ENCODE measurements at places on chromosomes 3 and 15.

- DNase-seq, result no peak
These were observed 651 bp downstream of the PLCD1 start for GRCh38 chr3:38028621-38029361.

DNA sequence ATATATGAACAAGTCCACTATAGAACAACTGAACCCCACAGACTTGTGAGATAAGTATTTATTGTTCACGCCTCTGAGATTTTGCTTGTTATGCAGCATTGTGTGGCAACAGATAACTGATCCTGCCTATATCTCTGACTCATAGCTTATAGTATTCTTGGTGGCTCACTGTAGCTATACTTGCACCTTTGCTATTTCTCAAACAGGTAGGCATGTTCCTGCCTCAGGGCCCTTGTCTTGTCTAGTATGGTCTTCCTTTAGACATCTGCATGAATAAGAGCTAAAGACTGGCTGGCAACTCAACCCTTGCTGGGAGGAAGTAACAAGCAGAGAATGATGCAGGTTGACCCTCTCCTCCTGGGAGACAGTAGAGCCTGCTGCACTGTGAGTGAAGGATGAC, 256.1 kb downstream of the CHST2 start:
- DNase-seq, result no peak

DNA sequence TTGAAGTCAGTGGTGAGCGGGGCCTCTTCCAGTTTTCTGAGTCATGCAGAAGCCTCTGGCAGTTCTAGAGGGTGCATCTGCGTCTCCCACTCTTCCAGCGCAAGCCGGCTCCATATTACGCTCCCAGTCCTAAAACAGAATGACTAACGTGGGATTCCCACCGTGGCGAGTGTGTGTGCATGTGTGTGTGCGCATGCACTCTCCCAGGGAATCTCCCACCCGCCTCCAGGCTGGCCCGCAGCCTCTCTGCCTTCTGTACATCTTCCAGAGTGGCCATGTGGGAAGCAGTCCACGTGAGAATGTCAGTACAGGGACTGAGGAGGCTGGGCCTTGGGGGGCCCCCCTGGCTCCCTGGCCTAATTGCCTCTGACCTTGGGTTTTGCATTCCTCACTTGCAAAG, 87.7 kb downstream of the LSM3 start:
- DNase-seq, result no peak

DNA sequence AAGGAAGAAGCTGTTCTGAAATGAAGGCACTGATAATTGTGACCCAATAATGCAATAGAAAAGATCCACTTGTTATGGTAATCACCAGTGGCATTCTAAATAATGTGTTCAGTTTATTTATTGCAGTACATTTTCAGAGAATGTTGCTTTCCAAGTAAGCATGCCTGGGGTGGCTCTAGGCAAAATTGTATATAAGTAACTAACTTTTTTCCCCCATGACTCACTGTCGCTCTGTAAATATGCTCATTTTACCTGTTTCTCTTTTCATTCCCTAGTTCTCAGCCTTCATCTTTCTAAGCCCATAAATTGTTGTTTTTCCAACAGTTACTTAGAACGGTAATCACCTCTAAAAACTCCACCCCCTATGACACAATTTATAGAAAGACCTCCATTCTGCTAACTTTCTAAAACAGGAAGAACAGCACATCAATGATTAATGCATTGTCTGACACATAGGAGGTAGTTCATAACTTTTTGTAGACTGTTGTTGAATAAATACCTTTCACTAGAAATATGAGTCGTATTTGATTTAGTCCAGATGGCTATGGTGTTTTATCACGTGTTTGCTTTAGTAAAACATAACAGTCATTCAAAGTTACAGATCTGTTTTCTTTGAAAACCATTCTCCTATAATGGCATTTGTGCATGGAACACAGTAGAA, 143.1 kb downstream of the LSAMP start:
- no peak for DNase-seq

DNA sequence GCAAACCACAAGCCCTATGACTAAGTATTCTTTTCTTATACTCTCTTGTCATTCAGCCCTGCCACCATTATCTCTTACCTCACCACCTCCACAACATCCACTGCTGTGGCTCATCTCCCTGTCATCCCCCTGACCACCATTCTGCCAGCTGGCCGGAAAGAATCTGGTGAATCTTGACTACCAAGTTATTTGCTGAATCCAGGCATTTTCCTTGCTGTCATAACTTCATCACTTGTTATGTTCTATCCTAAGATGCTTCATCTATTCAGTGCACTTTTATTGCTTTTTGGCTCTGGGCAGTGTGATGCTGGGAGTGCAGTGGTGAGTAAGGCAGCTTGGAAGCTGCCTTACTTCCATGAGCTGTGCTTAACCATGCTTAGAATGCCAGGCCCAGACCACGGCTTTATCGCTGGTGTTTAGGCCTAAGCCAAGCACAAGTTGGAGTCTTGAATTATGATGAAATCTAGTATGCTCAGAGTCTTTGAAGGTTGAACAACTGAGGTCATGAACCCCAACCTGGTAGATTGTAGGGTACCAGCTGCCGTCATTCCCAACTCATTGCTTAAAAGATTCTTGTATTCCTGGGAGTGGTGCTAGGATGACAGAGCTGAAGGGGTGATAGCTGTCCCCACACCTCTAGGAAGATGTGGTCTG, 27.0 kb upstream of the APH1B start:
- DNase-seq, result no peak

- no peak for DNase-seq
These were observed 60.1 kb downstream of the MEIS2 start for GRCh38 chr15:37040072-37040742.

DNA sequence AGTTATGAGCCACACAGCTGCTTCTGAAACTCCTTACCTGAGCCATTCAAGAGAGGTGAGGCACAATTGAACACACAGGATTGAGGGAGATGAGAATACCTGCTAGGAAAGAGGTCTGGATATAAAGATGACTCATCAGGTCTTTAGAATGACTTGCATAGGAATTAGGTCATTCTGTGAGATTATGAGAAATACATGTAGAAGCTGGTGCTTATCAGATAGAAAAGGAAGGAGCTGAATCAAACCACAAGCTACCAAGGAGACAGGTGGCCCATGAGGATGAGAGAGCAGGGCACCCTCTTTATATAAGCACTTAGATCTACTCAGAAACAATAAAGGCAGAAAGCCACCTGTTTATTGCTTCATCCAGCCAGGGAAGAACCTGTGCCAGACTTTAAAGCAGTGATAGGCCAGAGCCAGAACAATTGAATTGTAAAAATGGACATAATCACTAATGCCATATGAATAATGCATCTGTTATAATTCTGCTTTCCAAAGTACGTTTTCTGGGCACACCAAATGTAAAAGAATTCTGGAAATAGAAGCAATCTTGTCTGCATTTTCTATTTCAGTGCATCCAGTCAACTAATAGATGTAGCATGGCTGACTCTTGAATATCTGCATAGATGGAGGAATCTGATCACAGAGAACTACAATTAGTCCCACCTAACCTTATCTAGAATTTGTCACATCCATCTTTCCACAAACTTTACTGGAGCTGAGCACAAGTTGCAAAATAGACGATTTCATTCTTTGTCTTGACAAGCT, 74.9 kb downstream of the PIK3R4 start:
- DNase-seq, result no peak

GRCh38 chr3:8110966-8111798, 390.4 kb upstream of the LMCD1 start:
- DNase-seq, result peak; percentile 33

DNA sequence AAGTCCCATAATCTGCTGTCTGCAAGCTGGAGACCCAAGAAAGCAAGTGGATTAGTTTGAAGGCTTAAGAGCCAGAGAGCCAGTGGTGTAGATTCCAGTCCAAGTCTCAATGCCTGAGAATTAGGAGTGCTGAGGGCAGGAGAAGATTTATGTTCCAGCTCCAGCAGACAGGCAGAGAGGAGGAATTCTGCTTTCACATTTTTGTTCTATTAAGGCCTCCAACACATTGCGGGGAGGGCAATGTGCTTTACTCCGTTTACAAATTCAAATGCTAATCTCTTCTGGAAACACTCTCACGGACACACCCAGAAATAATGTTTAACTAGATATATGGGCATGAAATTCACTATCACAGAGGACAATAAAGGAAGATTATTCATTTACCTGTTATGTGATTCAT, 54.0 kb downstream of the DPH6 start:
- no peak for DNase-seq

DNA sequence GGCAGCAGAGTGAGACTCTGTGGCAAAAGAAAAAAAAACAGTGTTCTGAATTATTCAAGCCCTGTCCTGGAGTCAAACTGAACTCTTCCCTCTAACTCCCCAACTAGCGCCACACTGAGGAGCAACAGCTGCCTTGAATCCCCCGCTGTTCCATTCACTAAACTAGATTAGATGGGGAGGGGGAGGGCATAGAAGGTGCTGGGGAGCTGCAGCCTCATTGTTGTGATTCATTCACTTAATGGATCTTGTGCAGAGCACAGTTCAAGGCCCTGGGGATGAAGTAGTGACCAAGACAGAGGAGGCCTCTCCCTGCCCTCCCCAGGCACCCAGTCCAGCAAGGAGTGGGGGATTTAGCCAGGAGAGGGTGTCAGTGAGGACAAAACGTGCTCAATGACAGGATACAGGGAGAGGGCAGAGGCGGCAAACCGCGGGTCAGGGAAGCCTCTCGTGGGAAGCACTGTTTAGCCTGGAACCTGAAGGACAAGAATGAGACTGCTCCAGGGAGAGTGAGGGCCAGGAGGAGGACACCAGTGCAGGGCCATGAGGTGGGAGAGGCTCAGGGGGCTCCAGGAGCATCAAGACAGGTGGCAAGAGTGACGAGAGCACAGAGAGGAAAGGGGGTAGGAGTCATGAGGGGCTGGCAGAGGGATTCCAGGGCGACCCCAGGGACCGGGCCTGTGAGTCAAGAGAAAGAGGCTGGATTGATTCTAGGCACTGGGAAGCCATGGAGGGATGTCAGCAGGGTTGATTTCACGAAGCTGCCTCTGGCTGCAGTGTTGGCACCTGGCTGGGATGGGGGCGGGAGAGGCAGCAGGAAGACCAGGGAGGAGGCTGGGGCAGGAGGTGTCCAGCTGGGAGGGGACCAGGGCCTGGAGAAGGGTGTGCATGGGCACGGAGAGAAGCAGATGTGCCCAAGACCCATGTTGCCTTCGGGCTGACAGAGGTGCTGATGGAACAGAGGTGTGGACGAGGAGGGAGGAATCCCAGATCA, 31.4 kb downstream of the ALS2CL start:
- DNase-seq, result no peak

DNA sequence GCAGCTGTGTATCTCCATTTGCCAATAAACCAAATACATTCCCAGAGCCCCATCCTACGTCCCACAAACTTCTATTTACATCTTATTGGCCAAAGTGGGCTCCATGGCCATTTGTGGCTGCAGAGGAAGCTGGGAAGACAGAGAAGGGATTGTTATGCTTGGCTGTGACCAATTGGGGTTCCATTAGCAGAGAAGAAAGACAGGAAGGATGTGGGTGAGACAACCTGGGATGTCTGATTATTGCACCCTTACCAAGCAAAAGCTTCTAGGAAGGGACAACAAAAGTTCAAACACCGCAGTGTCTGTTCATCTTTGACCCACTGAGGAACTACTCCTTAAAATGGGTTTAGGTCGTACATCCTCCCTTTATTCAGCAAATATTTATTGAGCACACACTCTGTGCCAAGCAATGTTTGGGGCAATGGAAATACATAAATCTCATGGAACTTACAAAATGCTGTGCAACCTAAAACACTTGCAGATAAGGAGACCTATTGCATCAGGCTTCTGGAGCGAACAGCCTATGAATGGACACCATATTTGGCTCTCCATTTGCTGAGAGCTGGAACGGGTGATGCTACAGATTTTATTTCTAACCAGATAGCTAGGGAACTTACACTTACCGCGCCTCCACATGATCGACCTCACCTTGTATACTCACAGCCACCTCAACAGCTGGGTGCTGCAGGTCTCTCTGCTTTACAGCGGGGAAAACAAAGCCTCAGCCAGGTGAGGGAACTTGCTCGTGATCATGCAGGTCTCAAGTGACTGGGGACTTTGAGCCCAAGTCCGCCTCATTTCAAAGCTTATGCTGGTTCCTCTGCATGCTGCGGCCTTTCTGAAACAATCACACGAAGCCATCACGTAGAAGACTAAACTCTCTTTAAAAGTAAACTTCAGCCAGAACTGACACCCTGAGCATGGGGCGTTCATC, 21.4 kb upstream of the NR2E3 start:
- no peak for DNase-seq

- DNase-seq, result no peak
These were observed 20.3 kb downstream of the CHP1 start for GRCh38 chr15:41251411-41251810.

DNA sequence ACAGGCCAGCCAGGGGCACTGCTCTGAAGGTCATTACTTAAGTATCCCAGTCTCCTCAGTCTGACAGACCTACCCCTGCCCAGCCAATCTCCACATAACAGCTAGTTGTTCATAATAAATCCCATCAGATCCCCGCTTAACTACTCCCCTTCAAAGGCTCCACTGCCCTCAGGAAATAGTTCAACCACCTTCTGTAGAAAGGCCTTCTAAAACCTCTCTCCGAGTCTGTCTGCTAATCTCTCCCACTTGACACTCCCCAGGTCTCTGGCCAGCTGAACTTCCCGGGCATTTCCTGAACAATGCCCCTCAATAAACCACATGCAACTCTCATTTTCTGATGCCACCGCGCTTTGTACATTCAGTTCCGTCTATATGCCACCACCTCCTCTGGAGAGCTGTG, 6.0 kb downstream of the PRC1 start:
- DNase-seq, result no peak

GRCh38 chr3:57556459-57557084, 498 bp downstream of the PDE12 start:
- no peak for DNase-seq

- DNase-seq, result no peak
These were observed 91.3 kb downstream of the DGKG start for GRCh38 chr3:186270701-186271100.

- DNase-seq, result peak; percentile 23
These were observed 69.7 kb downstream of the USF3 start for GRCh38 chr3:113626503-113627371.

- DNase-seq, result no peak
These were observed 68.9 kb downstream of the CHRNA7 start for GRCh38 chr15:32099097-32099785.

DNA sequence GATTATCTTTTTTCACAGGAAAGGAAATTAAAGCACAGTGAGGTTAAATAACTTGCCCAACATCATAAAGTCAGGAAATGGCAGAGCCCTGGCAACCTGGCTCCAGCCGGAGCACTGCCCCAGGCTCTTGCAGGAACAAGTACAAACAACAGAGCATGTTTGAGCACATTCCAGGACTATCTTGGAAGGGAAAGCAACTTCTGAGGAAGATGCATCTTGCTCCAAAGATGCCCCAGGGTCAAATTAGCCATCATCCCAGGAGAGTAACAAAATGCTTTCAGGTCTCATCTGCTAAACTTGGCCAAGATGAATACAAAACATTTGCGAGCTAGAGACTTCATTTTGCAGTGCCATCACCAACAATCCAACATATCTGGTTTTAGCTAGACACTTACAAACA, 162.4 kb upstream of the LRRN1 start:
- DNase-seq, result no peak

- DNase-seq, result no peak
These were observed 124.8 kb upstream of the GOLIM4 start for GRCh38 chr3:168220556-168220955.

GRCh38 chr3:174409086-174409743, 449.9 kb upstream of the NAALADL2 start:
- no peak for DNase-seq

- no peak for DNase-seq
These were observed 63.2 kb downstream of the AKAP13 start for GRCh38 chr15:85443593-85444087.

- no peak for DNase-seq
These were observed 243.3 kb downstream of the ZNF621 start for GRCh38 chr3:40768046-40768445.

All from iPS DF 19.7 (cell line).